ENCODE measurements at places on chromosomes 1 and 21. TPM values are rescaled to one million over a fixed set of nuclear protein-coding genes. Genes with fewer than 3 reads are reported as not detected.
A peak's percentile ranks its signal among the peaks of the same experiment; 100 is the strongest.

DNA sequence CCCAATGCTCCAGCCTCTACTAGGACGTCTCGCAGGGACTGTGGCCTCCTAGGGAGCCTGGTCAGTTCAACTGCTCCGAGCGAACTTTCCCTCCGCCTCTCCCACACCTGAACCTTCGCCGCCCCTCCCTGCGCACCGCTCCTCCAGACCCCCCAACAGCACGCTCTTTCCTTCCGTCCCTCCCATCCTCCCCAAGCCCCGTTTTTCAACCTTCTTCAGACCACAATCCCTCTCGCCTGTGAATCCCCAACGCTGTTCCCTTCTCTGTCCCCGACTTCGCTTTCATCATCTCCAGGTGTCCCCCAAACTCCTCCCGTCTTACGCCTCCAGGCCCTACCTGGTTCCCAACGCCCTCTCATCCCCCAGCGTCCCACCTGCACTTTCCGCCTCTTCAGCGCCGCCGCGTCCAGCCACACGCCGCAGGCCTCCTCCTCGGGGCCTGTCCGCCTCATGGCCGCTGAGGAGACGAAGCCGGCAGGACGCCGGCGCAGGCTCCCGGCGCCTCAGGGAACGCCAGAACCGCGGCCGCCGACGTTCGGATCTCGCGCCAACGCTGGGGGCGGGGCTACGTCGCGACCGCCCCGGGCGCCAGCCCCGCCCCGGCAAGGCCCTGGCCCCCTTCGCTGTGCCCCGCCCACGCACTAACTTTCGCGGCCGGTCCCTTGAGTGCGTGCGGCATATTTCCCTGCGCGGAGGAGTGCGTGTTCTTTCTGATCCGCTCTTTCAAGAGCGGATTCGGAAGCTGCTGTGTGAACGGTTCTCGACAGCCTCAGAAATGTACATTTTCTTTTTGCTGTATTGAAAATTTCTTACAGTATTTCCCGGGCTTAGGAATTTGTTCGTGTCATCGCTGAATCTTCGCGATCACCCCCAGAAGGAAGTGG lies at the start of gene AUNIP:
TSS of gene AUNIP (minus strand) at position 552 of the 884 bp plus-strand sequence. CDS start at position 452, 100 bp downstream.
- peak within 1 kb of the TSS; percentile 68 for H3K27ac ChIP-seq
- peak within 1 kb of the TSS; percentile 47 for H3K4me3 ChIP-seq

GRCh38 chr1:21625390-21626190 lies 43.6 kb downstream of the RAP1GAP start:
- no peak for DNase-seq
- no peaks in the 10 kb centered on the region for H3K4me1 ChIP-seq
- no peak overlapping the region for H3K4me3 ChIP-seq
- no peaks in the 10 kb centered on the region for H3K27me3 ChIP-seq
- no peak overlapping the region for H3K27ac ChIP-seq

DNA sequence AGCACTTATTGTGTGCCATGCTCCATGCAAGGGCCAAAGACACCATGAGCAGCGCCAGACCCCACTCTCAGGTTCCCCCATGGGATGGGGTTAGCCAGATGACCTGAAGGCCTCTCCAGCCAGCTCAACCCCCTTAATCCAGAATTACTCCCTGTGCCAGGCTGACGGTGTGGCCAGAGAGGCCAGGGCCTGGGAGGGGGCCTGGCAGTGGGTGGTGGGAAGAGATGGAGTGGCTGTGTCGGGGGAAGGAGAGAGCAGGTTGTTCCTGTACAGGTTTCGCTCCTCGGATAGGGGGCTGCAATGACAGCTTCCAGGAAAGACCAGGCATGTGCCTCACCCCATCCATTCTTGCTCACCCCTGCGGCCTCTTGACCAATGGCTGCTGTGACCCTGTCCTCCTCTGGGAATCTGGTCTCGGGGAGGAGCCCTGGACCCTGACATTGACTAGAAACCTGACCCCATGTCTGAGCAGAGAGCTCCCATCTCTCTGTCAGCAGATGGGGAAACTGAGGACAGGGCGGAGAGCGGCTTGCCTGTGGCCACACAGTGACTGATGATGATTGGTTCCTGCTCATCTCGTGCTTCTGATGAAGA lies 345.3 kb downstream of the MATN1 start:
- no peak for DNase-seq
- no peak overlapping the region for H3K4me3 ChIP-seq
- no peaks in the 10 kb centered on the region for H3K36me3 ChIP-seq
- H3K4me1 ChIP-seq: peaks cover 5% of the 10 kb centered on the region
- H3K27me3 ChIP-seq: no peaks in the 10 kb centered on the region
- H3K27ac ChIP-seq: no peak overlapping the region

DNA sequence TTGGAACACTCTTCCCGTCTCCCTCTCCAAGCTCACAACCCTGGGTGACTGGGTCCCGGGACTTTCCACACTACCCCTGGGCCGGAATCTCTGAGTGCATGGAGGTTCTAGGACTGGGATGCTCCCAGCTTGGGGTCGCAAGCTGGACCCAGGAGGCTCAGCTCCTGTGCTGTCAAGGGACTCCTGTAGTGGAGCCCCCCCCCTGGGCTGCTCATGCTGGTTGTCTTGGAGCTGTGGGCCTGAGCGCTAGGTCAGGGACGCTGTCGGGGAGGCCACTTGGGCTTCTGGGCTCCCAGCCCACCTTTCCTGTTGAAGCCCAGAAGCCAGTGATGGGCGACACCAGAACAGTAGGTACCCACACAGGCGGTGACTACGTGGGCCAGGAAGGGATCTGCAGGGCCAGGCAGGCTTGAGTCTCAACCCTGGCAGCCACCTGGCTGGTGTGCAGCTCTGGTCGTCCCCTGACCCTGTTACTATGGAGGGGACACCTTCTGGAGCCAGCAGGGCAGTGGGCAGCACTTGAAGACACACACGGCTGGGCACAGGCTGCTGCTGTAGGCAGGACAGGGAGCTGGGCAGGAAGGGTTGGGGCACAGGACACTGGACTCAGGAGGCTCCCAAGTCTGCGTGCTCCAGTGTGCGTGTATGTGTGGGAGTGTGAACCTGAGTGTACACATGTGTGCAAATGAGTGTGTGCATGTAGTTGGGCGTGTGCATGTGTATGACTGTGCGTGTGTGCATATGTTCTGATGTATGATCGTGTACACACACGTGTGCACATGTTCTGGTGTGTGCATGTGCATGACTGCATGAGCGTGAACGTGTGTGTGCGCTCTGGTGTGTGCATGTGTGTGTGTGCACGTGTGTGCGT lies 3.0 kb downstream of the MMEL1 start:
- peaks cover 41% of the 10 kb centered on the region for H3K27me3 ChIP-seq
- H3K4me3 ChIP-seq: no peak overlapping the region
- DNase-seq: no peak
- H3K4me1 ChIP-seq: peaks cover 8% of the 10 kb centered on the region

- no peak for DNase-seq
- no peaks in the 10 kb centered on the region for H3K27me3 ChIP-seq
- H3K4me3 ChIP-seq: no peak overlapping the region
- H3K27ac ChIP-seq: no peak overlapping the region
- no peaks in the 10 kb centered on the region for H3K36me3 ChIP-seq
- H3K4me1 ChIP-seq: no peaks in the 10 kb centered on the region
Observed at GRCh38 chr1:83849191-83850061, 149.5 kb downstream of the TTLL7 start.

- no peak overlapping the region for H3K4me3 ChIP-seq
- H3K27me3 ChIP-seq: no peaks in the 10 kb centered on the region
- H3K36me3 ChIP-seq: no peaks in the 10 kb centered on the region
- H3K4me1 ChIP-seq: no peaks in the 10 kb centered on the region
Observed at GRCh38 chr1:7517611-7518330, 253.3 kb upstream of the VAMP3 start.

DNA sequence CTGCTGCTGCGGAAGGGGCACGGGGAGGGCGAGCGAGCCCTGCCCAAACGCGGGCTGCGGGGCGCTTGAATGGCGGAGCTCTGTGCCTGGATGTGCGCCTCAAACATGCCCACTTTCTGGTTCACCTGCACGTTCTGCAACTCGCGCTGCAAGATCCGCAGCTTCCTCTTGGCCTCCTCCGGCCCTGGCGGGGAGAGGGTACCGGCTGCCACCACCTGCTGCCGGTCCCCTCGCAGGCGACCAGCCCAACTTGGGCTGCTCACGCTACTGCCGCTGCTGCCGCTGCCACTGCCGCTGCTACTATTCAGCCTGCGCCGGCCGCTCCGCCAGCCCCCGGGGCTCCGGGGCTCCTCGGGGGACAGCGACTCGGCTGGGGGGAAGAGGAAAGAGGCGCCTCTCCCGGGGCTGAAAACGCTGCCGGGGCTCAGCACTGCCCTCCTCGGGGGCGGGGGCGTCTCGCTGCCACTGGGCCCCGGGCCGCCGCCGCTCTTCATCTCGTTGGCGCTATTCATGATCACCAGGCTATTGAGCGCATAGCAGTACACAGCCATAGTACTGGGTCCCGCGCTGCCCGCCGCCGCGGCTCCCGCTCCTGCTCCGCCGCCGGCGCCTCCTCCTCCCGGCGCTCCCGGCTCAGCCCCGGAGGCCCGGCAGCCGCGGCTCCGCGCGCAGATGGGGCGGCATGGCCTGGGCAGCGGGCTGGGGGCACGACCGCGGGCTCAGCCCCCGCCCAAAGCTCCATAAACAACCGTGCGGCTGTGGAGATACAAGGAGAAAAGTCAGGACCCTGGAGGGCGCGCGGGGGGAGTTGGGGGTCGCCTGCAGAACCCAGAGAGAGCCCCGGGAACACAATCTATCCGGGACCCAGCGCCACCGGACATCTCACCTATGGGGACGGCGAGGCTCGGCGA lies 1.9 kb downstream of the ITPKB start:
- H3K4me1 ChIP-seq: peaks cover 11% of the 10 kb centered on the region
- no peaks in the 10 kb centered on the region for H3K27me3 ChIP-seq

DNA sequence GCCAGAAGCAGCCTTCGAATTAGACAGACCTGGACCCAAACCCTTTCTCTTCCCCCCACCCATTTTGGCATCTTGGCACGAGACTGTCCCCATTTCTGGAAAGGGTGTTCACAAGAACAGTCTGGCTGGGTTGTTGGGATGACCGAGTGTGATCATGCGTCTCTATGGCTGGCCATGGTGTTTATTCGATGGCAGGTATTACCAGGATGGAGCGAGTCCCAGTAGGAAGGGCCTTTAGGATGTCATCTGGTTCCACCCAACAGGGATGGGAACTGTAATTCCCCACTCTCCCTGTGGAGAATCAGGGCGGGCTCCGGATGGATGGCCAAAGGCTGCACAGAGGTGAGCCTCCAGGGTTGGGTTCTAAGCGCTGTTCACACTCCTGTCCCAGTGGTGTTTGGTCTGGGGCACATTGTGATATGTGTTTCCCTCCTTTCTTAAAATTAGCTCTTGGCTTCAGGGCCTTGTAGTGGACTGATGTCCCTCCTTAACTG lies 33.4 kb upstream of the ATP5PO start:
- no peaks in the 10 kb centered on the region for H3K36me3 ChIP-seq
- no peaks in the 10 kb centered on the region for H3K4me1 ChIP-seq
- H3K4me3 ChIP-seq: no peak overlapping the region
- H3K27me3 ChIP-seq: no peaks in the 10 kb centered on the region
- peak overlapping the region; percentile 92 for H3K27ac ChIP-seq

The LRRC39 gene
- 2.6 TPM for total RNA-seq

Measured in uterus (tissue), 4 donors.